ELF-1 (cell line): ENCODE measurements at places on chromosomes 5 and 9.

- no peak for DNase-seq
Measured at GRCh38 chr5:8685704-8686103, 816.8 kb downstream of the MTRR start.

- DNase-seq = peak; percentile 76
Measured at GRCh38 chr5:42583322-42583721, 160.1 kb downstream of the GHR start.

DNA sequence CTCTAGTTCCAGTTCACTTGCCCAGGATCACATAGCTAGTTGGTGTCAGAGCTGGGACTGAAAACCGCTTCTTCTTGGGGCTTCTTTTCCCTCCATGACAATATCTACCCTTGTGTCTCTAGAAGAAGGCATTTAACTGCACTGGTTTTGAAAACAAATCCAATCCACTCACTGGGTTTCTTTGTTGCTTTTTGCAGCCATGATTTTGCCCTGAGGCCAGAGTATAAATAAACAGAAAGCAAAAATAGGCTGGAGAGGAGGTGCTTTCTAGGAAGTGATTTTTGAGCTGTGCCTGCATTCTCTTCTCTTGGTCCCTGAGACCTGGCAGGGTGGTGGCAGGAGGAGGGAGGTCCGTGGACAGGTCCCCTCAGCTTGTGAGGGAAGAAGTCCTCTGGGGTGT is 6.9 kb upstream of the TRIO start:
- DNase-seq = no peak

GRCh38 chr5:170405817-170406216 is 16.6 kb upstream of the KCNMB1 start:
- no peak for DNase-seq

DNA sequence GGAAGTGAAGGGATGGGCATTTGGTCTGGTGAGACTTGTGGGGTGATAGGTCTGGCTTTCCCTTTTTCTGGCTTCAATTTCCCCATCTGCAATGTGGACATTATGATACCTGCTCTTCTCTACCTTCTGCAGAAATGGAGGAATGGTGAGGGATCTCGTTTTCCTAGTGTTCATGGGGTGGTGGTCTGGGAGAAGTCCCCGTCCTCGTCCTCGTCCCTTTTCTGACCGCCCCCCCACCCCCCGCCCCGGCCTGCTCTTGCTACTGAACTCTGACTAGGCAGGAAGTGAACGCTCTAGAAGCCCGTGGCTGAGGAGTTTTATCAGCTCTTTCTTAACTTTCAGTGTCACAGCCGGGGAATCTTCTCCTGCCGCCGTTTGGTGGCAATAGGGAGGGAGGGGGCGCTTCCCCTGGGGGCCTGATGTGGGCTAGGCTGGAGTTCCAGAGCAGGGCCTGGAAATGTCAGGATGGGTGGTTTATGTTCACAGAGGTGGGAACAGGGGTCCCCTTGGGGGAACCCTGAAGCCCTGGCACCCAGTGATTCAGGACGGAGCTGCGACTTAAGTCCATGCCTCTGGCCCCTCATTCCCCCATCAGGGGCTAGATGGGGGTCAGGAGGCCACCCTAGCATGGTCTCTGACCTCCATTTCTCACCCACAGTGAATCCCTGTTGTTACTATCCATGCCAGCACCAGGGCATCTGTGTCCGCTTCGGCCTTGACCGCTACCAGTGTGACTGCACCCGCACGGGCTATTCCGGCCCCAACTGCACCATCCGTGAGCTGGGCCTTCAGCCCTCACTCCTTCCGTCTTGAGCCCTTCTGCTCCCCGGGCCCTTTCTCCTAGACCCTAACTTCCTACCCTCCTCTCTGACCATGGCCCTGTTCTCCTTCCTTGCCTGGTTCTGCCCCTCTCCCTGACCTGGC is 6.7 kb downstream of the PTGS1 start:
- DNase-seq = no peak

DNA sequence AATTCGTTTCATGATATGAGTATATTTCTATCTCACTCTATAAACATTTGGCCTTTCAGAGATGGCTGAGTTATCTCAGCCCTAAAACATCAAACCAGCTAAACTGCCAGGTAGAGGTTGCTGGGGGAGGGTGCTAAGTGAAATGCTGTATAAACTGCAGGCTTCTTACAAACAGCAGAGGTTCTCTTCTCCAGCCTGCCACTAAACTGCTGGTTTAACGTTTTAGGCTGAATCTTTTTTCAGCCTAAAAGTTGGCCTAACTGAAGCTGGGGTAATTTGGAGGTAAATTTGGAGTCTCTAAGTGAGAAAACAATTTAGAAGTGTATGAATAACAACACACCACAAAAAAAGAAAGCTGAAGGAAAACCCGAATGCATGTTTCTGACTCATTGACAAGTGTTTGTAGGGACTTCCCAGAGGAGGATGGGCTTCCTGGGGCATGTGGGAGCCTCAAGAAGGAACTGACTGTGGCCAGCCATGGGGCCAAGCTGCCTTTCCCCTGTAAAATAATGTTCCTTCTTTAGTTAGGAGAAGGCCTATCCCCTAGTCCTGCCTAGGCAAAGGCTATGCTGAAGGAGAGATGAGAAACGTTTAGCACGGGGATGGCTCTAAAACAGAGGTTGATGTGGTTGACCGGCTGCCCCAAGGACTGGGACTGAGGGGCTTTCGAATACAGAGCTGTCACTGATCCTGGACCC is 44.3 kb downstream of the SLC28A3 start:
- DNase-seq = no peak

GRCh38 chr9:16215353-16215680 is 655.2 kb downstream of the BNC2 start:
- no peak for DNase-seq

- DNase-seq = no peak
Measured at GRCh38 chr5:97242341-97242740, 59.3 kb upstream of the RIOK2 start.

GRCh38 chr5:60633341-60633740 is 66.6 kb downstream of the DEPDC1B start:
- peak; percentile 3 for DNase-seq

DNA sequence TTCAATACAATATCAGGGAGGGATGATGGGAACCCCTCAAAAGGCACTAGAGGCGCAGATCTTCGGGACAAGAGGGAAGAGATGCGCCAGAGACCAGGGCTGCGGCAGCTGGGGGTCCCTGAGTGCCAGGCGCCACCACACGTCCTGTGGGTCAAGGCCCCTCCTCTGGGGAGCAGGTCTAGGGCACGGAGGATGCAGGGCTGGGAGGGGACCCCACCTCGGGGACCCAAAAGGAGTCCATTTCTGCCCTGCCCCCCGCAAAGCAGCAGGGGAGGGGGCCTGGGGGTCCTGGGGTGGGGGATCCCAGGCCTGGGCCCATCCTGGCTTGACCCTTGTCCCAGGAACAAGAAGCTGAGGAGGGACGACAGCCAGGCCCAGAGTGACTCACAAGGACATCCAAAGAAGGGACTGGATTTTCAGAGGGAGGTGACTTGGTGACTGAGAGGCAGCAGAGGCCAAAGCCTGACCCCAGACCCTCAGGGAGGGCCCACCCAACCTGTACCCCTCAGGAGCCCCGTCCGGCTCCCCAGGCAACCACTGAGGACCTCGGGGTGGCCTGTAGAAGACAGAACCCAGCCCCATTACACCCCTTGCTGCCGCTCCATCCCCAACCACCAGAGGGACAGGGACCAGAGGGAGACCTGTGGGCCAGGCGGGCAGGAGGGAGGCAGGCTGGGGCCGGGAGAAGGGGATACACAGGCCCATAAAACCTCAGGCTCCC is 54.2 kb downstream of the LRSAM1 start:
- DNase-seq = no peak

- DNase-seq = no peak
Measured at GRCh38 chr5:15526413-15526812, 26.4 kb downstream of the FBXL7 start.

DNA sequence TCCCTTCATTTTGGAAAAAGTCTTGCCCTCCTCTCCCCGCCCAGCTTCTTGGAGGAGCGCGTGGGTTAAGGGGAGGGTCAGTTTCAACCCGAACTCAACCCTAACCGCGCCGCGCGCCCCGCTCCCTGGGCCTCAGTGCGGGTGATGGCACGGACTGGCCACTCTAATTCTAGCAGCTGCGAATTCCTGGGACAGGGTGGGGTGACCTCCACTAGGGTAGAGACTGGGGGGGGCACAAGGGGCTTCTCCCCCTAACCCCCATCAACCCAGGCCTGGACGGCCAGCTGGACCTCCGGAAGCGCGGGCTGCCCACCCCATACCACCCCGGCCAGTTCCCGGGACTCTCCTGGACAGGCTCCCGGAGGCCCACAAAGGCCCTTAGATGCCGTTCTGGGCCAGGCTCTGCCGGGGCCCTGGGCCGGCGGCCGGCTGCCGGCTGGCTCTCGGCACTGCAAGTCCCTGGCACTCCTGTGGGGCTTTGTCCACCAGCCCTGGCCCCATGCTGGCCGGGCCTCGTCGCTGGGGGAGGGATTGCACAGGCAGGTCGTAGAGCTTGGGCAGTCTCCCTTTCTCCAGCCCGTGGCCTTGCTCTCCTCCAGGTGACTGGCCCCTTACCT is 7.2 kb upstream of the PSD2 start:
- DNase-seq = peak; percentile 32

DNA sequence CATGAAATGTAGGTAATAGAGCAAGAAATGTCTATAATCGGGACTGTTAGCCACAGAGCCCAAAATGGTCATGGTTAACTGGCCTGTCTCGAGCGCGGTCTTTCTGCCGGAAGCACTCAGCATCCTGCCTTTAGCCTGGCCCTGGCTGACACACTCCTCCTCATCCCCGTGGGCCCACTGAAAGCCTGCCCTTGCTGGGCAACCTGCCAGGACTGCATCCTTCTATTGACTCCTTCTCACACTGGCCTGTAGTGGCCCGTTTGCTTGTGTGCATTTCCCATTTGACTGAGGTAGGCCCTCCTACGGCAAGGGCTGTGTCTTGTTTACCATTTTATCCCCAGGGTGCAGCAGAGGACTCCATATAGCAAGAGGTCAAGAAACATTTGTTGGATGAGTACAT is 215.7 kb downstream of the ATPSCKMT start:
- no peak for DNase-seq

DNA sequence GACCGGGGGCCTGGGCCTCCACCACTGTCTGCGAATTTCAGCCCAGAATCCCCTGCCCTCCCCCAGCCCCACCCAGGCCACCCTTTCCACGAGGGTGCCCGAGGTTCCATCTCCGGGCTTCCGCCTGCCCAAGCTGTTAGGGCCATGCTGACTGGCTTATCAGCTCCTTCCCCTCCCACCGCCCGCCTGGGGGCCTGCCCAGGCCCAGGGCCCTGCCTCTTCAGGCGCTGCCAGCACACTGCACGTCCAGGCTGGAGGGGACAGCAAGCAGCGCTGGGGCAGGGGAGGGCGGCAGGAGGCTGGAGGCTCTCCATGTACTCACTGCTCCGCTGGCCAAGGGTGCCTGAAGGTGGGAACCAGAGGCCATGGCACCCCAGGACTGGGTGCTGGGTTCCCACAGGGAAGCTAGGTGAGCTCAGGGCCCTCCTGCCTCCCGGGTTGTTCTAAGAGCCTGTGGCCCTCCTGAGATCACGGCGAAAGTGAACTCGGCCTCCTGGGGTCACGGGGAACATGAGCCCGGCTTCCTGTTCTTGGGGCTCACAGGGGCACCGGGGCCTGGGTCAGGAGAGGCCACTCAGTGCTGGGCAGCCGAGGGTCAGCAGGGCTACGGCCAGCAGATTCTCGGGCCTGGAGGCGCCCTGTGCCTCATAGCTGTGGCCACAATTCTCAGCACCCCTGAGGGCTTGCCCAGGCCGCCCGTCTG is 57.7 kb upstream of the EGFL7 start:
- peak; percentile 59 for DNase-seq

- DNase-seq = no peak
Measured at GRCh38 chr5:171363846-171364245, 23.8 kb upstream of the NPM1 start.

GRCh38 chr9:127142931-127143464 is 20.6 kb upstream of the ANGPTL2 start:
- DNase-seq = no peak

DNA sequence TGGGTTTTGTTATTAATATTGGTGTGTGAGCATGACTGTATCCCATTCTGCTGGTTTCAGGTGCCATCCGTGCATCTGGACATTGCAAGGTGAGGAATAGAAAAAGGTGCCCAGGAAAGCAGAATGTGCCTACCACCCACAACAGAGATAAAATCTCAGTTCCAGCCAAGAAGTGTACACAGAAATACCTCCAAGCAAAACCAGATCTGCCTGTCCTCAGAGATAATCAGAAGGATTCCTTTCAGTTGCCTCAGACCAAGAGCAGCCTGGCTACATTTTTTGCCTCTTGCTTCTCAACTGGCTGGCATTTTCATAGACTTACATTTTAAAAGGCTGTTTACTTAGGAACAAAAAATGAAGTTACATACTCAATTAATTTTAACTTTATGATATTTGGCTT is 12.1 kb upstream of the ABLIM3 start:
- DNase-seq = peak; percentile 57

DNA sequence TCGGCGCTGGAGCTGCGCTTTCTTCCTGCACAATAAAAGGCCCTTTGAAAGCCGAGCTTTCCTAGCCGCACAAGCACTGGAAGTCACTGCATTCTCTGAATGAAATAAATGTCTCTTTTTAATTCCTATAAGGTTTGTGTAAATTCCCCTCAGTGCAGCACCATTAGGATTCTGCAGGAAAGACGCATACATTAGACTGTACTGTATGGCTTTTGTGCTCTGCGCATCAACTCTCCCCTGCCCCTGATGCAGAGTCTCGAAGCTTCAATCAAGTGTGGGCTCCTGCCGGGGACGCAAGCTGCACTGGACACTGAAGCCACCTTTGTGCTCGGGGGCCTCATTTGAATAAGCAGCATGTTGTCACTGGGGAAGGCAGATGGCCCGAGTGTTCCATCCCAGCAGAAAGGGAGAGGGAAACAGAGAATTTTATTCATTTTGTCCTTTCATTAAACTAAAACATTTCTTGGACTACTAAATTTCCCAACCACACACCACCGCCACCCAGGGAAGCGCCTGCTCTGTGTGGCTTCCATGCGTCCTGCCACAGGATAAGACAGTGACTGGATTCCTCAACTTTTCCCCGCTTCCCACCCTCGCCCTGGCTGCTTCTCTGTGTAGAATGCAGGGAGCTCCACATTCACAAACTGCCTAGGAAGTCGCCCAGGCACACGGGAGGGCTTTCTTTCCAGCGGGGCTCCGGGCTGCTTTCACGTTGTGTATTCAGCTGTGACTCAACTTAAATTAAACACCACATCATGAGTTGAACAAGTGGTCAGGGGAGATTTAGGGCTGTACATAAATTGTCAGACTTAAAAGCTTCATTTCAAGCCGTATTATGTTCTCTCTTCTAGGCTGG is 635.4 kb downstream of the IRX1 start:
- peak; percentile 59 for DNase-seq

DNA sequence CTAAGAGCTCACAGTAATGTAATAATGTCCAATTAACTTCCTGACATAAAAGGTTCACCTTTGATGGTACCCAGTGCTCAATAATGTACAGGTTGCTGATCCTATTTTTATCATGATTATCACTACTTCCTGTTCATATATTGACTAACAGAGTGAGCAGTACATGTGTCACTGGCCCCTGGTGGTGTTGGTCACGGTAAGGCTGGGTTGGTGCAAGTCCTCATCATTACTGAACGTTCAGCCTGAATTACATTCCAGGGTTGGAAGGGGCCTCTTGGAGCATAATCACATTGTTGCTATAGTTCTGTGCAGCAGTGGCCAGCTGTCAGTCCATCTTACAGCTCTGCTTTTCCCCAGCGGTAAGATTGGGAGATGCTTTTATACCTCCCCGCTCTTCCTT is 24.2 kb upstream of the CKMT2 start:
- DNase-seq = no peak
